ENCODE measurements at places on chromosomes 1 and 21.

DNA sequence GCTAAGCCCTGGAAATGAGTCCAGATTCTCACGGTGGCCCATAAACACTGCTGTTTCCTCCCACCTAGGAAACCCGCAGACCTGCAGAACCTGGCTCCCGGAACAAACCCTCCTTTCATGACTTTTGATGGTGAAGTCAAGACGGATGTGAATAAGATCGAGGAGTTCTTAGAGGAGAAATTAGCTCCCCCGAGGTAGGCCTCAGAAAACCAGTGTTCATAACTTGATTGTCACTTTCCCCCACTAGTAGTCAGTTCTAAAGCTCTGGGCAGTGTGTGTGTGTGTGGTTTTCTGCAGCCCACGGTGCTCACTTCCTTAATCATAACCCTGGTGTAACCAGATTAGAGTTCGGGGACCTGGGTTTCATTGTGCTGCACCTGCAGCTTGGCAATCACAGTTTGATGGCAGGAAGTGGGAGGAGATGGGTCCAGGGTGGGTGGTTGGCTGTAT is 39.1 kb downstream of the CLIC6 start:
- DNase-seq, result no peak

DNA sequence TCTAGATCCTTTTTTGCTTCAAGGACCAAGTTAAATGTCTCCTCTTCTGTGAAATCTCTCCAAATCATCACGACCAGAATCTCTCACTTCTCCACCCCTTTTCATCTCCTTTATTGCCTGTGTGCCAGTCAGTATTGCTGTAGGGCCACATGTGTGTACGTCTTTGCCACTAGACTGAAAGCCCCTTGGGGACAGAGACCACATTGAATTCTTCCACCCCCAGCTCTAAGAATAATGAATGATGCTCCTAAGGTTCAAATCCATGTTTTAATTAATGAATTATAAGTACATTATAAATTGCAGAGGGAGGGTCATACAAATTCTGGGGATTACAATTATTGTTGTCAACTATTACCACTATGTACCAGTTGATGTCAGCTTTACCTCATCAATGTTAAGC is 343.8 kb downstream of the USP25 start:
- DNase-seq, result peak; percentile 71

- DNase-seq, result no peak
Measured at GRCh38 chr21:41636636-41637630, 129.0 kb upstream of the TMPRSS2 start.

DNA sequence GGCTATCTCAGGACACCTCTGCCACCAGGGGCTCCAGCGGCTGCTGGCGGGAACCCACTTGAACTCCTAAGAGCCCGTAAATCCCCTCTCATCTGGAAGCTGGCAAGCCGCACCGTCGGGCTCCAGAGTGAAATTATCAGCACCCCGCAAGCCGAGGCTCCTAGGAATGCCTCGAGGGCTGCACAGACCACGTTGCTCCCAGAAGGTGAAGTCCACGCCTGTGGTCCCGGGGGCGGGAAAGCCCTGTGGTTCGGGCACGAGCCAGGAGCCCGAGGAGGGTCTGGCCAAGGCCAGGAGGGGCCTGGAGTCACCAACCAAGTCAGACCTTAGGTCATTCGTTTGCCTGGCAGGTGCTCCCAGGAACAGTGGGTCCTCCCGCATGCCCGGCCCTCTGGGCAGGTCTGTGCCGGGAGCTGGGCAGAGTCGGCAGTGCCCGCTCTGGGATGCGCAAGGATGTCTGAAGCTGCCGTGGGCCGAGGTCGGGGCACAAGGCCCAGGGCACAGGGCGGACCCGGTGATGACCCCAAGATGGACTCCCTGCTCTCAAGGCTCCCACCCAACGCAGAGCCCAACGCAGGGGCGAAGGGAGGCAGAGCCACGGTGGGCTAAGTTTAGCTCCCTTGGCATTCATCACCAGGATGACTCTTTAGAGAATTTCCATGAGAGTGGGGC is 8.9 kb downstream of the ACTRT2 start:
- no peak for DNase-seq

DNA sequence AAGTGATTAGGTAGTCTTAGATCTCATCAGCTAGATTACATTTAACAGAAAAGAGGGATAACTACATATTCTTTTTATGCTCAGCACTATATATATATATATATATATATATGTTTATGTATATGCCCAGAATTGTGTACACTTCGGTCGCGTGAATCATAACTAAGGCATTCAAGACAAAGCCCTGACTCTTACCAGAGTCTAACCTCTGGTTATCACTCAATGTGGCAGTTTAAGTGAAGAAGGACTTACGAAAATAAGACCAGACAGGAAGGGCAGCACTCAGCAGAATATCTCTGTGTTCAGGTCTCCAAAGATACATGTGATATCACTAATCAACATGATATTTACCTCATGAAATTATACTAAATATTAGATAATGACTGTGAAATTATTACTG is 1326.7 kb downstream of the MRPL39 start:
- no peak for DNase-seq

GRCh38 chr21:17989780-17990179 is 170.6 kb upstream of the C21orf91 start:
- no peak for DNase-seq

- DNase-seq, result no peak
Measured at GRCh38 chr1:186627019-186627418, 53.2 kb downstream of the PTGS2 start.

- no peak for DNase-seq
Measured at GRCh38 chr1:36533897-36534296, 51.2 kb upstream of the CSF3R start.

DNA sequence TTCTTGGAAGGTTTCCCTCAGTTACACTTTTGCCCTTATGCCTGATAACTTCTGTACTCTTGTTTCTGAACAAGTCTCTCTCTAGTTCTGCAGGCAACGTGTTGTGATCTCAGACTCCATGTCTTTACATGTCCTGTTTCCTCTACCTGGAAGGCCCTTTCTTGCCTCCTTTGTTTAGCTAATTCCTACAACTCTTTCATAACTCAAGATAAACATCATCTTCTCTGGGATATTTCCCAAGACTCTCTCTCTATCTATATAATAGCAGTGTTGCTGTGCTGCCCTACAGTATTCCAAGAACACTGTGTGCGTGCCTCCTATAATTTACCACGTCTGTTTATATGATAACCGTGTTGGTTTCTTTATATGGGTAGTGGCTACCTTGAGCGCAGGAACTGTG is 47.8 kb downstream of the CHRM3 start:
- DNase-seq, result no peak

GRCh38 chr1:192933744-192934143 is 124.9 kb downstream of the RGS2 start:
- no peak for DNase-seq

DNA sequence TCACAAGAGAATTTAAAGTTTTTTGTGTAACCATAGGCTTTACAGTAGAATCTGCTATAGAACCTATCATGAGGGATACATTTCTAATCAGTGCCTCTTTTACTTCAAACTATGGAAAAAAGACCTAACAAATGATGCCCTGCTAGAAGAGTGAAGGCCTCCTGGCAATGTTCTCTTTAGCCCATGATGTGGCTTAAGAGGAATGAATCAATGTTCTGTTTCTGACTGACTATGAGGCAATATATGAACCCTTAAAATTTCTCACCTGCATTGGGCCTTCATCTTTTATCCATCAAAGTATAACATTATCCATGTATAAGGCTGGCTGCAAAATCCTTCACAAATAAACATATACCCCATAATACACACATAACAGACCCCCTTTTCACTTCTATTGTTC is 65.7 kb upstream of the IL12RB2 start:
- DNase-seq, result no peak

DNA sequence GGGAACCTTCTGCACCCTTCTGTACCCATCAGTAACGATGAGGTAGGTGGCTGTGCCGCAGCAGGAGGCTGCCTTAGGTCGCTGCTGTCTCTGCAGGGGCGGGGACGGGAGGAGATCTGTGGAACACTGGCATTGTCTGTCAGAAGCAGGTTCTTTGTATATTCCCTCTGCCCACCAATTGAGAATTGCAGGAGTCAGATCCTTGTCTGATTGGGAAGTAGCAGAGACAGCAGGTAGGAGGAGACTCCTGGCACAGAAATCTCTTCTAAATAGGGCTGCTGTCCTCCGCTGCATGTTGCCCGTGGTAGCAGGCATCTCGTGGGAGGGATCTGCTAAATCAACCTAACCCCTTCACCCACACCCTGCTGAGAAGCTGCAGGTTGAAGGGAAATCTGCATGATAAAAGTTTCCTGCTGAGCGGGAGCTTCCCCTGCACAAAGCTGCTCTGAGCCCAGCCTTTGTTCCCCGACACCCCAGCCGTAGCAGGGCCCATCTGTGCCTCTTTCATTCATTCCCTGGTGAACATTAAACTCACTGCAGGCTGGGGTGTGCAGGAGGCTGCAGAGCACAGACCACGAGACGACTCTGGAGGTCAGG is 15.9 kb downstream of the SARS1 start:
- no peak for DNase-seq

- no peak for DNase-seq
Measured at GRCh38 chr21:44293551-44294231, 6.2 kb upstream of the PFKL start.

DNA sequence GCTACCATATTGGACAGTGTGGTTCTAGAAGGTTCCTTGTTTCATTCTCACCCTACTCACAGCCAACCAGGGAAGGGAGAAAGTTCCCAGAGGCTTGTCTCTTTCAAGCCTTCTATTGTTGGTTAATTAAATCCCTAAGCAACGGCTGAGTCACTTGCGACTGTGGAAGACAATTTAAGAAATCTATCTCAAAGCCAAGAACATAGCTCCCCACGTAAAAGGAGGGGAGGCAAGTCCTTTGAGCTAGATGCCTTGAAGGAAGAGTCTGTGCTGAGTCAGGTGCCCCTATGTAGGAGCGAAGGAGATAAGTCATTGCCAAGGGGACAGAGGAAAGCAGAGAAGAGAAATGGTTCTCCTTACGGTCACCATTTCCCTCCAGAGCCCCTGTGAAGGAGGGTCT is 79.4 kb upstream of the PPP2R5A start:
- DNase-seq, result peak; percentile 33

DNA sequence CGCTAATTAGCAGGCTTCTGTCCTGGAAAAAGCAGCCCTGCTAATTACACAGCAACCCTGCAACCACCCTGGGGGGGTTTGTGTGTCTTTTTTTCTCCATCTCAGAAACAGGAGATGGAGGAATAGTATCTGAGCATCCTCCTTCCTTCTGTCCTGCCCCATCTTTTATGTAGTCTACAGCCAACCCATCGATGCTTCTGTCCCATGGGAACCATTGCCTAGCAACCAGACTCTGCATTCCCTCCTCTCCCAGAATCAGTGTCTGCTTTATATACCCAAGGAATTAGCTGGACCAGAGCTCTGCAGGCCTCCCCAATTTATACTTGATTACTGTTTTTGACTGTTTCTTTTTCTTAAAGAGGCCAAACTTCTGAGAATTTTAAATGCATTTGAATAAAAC is 35.1 kb downstream of the LRRC38 start:
- no peak for DNase-seq

- no peak for DNase-seq
Measured at GRCh38 chr1:118158924-118159323, 26.1 kb downstream of the SPAG17 start.

- no peak for DNase-seq
Measured at GRCh38 chr1:12436345-12436658, 181.7 kb downstream of the DHRS3 start.

DNA sequence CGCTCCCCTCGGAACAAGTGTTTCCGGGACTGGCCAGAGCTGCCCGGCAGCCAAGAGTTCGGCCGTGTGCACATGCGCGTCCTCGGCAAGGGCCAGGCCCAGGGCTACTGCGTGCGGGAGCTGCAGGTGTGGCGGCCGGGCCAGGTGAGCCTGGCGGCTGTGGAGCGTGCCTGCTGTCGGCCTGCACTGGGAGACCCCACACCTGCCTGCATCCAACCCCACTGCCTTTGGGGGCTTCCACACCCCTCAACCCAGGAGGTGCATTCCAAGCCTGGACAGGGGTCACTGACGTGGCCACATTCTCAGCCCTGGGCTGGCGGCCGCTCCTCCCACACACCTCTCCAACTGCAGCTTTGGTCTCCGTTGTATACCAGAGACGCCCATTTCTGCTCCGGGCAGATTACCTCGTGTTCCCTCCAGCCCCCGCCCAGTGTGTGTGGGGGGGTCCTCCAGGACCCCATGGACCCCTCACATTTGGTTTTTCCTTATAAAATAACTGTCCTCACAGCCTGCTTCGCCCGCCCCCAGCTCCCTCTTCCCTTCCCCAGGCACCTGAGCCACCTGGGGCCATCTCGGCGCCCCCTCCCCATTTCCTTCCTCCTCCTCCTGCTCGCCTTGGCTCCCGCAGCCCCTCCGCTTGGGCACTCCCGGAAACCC is 6.1 kb downstream of the RNF223 start:
- no peak for DNase-seq

- no peak for DNase-seq
Measured at GRCh38 chr1:65176591-65176990, 28.6 kb downstream of the AK4 start.

DNA sequence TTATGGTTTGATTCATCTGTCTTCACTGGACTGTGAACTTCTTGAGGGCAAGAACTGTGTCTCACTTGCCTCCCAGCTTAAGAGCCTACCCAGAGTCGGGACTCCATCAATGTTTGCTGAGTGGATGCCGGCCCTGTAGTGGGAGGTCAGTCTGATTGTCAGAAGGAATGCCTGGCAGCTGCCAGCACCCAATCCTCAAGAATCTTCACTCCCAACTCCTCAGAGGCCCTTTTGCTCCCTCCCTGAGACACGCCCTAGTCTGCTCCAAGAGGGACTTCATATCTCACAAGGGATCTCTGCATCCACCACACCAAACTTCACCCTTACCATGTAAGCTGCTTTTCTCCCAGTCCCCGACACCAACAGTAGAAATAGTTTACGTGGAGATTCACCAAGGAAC is 15.2 kb upstream of the KDM4A start:
- no peak for DNase-seq

GRCh38 chr1:232650845-232651244 is 20.9 kb upstream of the SIPA1L2 start:
- DNase-seq, result no peak

- no peak for DNase-seq
Measured at GRCh38 chr1:94713472-94714141, 106.5 kb upstream of the SLC44A3 start.
